ENCODE measurements at places on chromosomes 1 and 21.
A peak's percentile ranks its signal among the peaks of the same experiment; 100 is the strongest.

DNA sequence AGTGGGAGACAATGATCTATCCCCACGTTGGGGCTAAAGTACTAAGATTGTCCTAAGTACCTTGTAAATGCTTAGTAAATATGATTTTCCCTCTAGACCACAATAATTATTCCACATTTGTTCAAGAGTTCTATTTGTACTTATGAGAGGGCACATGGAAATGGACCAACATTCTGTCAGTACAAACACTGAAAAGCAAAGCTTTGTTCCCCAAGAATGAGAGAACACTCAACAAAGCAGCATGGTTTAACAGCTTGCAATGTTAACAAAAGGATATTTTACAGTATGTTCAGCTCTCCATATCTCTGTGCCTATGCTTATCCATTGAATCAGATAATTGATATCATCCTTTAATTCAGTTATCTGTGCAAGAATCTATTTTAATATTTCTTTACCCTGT lies 35.4 kb downstream of the RBM11 start:
- DNase-seq = no peak

DNA sequence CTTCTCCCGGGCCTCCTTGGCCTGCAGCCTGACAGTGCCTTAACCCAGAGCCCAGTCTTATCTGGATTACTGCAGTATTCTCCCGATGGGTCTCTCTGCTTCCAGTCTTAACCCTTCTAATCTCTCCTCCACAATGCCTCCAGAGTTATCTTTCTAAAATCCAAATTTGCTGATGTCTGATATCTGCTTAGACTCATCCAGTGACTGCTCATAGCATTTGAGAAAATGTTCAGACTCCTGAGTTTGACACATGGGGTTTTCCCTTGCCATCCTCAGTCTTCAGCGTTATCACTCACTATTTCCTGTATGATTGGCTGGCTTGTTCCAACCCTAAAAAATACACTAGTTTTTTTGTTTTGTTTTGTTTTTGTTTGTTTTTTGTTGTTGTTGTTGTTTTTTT lies 102.0 kb downstream of the FMN2 start:
- DNase-seq = no peak

DNA sequence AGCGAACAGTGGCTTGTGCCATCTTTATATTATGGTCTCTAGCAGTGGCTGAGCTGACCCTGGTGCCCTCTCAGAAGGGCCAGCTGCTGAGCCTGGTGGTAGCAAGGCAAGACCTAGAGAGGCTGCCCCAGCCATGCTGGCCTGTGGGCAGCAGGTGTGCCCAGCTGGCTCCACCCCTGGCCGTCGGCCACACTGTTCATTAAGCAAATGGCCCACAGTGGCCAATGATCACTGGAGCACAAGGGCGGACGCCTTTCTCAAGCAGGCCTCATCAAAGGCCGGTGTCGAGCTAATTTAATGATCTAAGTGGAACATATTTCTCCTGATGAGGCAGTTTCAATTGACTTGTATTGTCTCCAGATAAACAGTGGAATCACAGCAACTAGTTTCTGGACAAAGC lies 89.4 kb downstream of the GRIK3 start:
- DNase-seq = no peak

DNA sequence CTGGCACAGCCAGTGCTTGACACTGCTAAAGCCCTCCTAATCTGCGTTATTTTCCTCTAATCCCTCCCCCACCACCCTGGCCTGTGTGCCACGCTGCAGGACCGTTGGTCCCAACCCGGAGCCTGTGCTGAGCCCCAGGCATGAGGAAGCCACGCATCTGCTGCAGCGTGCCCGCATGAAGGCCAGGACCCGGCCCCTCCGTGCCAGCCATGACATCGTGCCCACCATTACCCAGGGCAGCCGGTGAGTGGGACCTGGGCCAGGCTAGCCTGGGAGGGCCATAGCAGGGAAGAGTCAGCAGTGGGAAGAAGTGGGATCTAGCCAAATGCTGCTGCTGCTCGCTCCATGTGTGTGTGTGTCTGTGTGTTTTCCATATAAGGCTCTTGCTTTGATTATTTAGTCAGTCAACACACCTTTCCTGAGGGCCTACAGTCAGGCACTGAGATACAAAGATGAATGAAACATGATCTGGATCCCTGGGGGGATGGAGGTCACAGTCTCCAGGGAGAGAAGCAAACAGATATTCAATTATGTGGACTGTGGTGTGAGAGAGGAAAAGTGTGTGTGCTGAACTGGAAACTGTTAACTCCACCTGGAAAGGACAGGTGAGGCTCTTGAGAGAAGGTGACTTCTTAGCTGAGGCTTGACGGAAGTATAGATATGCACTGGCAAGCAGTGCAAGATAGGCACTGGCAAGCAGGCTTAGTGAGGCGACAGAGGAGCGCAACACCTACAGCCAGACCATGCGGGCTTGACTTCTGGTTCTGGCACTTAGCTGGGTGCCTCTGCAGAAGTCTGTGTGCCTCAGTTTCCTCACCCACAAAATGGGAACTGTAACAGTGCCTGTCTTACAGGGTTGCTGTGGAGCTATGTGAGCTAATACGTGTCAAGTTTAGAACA lies 15.9 kb downstream of the KIAA1614 start:
- DNase-seq = no peak

GRCh38 chr21:19535356-19535755 lies 1131.8 kb upstream of the TMPRSS15 start:
- DNase-seq = no peak

DNA sequence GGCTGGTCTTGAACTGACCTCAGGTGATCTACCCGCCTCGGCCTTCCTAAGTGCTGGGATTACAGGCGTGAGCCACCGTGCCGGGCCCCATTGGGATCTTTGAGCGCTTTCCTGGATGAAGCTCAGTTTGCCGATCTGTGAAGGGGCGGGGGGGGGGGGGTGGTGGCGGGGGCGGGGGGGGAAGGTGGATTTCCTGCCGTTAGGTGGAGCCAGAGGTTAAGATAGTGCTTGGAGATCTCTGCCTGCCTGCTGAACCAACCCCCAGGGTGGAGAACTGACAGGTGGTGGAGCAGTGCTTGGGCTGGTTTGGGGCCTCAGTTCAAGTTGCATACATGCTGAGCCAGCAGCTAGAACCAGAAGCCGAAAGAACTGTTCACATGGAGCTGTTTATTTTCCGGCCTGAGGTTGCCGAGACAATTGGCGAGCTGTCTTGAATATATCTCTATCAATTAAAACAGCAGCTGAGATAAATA lies 1.7 kb downstream of the TMCC2 start:
- peak; percentile 73 for DNase-seq

GRCh38 chr1:12184008-12184681 lies 17.4 kb downstream of the TNFRSF1B start:
- DNase-seq = peak; percentile 15

DNA sequence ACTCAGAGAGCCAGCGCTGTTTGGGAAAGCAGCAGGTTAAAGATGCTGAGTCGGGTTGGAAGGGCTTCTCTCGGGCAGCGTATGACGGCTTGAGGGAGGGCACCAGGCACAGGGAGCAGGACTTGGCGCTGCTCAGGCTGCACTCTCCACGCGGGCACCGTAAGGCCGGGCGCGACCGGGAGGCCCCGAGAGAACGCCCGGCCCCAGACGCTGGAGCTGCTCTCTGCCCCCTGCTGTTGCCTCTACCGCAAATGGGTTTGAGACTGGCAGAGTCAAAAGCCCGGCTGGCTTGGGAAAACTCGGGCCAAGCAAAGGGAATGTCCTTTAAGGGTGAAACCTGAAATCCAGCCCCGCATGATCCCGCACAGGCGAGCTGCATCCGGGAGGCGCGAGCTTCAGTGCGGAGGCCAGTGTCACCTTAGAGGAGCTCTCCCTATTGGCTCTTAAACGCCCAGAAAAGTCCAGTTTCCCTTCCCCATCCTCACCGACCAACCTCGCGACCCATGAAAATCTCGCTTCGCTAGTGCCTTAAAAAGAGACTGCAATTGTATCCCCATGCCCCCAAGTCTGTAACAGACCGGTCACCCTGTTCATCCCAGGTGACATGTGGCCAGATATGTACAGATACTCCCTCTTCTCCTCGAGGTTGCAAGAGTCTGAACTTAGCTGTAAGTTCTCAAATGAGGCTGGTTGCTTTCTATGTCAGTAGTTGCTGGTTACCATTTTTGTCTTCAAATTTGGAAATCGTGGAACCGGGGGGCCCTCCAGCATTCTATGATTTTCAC lies 1.1 kb downstream of the PRRX1 start:
- no peak for DNase-seq

DNA sequence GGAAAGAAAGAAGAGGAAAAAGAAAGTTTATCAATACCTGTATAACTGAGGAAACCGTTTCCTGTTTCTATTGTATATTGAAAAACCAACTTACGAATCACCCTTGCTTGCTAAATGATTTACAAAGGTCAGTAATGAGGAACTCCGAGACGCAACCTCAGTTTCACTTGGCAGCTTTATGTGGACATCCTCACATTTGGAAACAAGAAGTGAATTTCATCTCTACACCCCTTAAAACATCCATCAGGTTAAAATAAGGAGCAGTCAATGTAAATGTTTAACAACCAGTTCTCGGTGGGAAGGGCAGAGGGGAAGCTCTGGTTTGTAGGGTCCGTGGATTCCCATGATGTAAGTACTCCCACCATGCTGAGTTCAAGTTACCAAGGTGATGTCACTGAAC lies 481.7 kb upstream of the RUNX1 start:
- no peak for DNase-seq

DNA sequence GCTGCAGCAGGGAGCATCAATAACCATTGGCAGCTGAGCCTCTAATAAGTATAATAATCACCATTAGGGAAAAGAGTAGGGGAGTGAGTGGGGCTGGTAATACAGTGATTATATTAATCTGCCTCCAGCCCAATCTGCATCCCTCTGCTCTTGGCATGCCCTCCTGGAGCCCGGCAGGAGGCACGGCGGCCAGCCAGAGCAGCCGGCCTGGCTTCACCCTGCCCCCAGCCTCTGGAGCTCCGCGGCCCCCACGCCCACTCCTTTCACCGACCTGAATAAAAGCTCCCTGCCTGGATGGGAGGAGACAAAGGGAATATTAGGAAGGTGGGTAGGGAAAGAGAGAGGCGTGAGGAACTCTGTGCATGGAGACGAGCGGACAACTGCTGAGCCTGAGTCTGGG lies 28.3 kb downstream of the OPTC start:
- no peak for DNase-seq

DNA sequence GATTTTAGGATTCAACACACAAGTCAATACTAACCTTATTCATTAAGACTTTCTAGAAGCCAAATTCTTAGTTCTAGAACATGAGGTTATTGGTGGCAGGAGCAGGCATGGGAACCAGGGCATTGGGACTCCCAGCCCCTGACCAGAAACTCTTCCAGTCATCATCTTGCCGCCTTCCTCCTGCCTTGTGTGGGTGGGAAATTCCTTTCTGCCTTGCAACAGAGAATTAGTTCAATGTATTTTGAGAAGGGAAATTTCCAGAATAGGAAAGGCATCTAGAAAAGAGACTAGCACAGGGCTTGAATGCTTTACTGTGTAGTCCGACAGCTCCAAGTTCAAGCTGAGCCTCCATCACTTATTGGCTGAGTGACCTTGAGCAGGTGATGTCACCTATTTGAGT lies 8.7 kb downstream of the GRHL3 start:
- no peak for DNase-seq

- DNase-seq = no peak
These were observed 357.0 kb downstream of the GPATCH2 start for GRCh38 chr1:217273866-217274265.

DNA sequence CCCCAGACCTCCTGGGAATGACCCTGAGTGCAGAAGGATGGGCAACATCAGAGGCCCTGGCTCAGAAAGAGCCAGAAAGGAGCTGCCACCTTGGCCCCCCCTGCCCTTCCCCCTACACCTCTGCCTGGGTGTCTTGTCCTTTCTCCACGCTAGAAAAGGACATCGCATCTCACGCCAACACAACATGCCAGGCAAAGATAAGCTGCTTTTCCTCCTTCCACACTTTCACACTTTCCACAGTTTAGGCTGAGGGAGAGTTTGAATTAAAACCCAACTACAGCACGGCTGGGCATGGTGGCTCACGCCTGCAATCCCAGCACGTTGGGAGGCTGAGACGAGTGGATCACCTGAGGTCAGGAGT lies 109.5 kb downstream of the SPSB1 start:
- DNase-seq = no peak

DNA sequence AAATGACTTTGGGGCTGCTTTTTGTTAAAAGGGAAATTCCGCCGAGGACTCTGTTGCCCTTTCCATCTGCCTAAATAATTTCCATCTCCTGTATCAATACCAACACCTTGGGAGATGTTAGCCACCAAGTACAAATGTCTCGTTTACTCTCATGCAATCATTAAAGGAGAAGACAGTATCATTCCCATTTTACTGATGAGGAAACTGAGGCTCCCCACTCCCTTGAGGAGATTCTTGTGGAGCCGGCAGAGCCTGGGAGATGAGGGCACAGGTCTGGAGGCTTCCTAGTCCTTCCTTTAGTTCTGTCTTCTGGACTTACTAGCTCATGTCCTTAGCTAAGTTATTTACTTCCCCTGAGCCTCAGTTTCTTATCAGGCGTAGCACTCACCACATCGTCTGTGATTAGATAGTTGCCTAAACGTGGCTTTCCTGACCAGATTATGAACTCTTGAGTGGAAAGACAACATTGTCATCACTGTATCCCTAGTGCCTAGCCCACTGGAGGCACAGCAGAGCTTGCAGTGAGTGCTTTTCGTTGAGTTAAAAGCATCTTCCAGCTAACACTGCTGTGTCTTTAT lies 81.6 kb downstream of the ADSS2 start:
- DNase-seq = no peak

GRCh38 chr1:67850611-67851075 lies 17.4 kb upstream of the GNG12 start:
- no peak for DNase-seq

GRCh38 chr1:167819849-167820683 lies 93.9 kb downstream of the ADCY10 start:
- peak; percentile 58 for DNase-seq
